RPMI8226 (cell line): ENCODE measurements at places on chromosomes 11 and 22.

DNA sequence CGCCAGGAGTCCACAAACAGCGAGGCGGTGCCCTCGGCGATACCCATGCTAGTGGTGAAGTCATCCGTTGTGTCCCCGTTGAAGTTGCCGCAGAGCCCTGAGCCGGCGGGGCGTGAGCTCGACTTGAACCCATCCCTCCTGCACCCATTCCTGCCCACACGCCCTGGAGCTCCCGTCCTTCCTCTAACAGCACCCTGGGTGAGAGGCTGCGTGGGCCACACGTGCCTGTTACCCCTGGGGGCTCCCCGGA is 8.3 kb downstream of the MUC6 start:
- no peak for DNase-seq

- no peak for DNase-seq
Measured at GRCh38 chr11:47891886-47892285, 43.7 kb upstream of the NUP160 start.

DNA sequence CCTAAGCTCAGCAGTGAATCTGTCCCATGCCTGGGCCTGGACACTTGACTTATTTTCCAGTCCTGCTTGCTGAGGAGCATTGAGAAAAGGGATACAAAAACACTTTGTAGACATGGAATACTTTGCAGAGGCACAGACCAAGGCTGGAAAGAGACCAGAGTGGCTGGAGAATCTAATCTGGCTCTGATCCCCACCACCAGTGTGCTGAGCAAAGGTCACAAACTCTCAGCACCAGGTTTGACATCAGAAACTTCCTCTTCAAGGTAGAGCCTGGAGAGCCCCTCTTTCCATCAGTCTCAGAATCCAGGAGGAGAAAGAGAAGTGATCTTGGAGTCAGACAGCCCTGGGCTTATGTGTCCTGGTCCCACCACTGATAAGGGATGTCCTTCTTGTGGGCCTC is 53.5 kb downstream of the ISX start:
- DNase-seq, result no peak

DNA sequence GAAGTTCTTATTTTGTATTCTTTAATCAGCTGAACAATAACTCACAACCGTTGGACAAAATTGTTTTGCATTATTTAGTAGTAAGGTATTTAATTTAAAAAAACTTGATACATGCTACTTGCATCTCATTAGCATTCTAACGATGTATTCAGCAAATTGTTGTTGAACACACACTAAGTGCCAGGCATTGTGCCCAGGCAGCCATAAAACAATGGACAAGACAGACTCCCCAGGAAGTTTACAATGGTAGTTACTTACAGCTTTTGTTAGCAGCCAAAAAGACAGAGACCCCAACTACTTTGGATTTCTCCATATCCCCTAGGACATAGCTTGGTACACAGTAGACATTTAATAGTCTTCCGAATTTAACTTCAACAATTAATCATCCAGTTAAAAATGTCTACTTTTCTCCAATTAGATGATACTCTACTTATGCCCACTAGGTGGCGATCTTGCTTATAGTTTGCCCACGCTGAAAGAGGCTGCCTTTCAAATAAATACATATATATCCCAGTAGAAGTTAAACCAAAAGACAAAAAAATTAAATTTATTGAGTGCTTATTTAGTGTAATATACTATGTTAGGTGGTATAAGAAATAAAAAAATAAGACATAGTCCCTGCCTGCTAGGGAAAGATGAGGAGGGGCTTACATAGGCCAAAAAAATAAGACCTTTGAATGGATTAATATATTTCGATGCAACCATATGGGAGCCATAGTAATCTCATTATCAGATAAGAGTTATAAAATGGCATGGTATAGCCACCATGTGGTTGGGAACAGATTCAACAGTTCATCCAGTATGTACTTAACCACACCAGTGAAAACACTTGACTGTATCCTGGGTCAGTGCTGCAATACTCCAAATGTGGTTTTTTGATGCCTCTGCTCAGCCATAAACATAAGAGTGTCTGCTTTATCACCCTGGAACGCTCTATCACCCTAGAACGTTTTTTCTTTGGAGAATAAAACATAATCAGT is 2.0 kb upstream of the FJX1 start:
- DNase-seq, result peak; percentile 49

DNA sequence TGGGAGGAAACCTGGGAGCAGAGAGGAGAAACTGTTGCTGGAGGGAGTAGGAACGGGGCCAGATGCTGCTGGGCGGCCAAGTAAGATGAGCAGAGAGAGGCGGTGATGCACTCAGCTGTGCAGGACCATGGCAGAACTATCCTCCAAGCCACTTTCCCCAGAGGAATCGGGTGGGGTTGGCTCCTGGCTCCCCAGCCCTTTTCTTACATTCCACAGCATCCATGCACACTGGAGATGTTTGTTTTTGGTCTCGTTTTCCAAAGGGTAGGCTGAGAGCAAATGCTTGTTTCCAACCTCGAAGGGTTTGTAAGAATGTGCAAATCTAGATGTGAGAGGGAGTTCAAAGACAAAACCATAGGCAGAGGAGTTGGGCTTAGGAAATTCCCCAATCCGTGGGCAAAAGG is 73.2 kb downstream of the DBX1 start:
- DNase-seq, result no peak

- DNase-seq, result no peak
Measured at GRCh38 chr22:29886596-29886995, 3.6 kb downstream of the MTMR3 start.

- no peak for DNase-seq
Measured at GRCh38 chr11:133381761-133382130, 150.6 kb downstream of the OPCML start.

DNA sequence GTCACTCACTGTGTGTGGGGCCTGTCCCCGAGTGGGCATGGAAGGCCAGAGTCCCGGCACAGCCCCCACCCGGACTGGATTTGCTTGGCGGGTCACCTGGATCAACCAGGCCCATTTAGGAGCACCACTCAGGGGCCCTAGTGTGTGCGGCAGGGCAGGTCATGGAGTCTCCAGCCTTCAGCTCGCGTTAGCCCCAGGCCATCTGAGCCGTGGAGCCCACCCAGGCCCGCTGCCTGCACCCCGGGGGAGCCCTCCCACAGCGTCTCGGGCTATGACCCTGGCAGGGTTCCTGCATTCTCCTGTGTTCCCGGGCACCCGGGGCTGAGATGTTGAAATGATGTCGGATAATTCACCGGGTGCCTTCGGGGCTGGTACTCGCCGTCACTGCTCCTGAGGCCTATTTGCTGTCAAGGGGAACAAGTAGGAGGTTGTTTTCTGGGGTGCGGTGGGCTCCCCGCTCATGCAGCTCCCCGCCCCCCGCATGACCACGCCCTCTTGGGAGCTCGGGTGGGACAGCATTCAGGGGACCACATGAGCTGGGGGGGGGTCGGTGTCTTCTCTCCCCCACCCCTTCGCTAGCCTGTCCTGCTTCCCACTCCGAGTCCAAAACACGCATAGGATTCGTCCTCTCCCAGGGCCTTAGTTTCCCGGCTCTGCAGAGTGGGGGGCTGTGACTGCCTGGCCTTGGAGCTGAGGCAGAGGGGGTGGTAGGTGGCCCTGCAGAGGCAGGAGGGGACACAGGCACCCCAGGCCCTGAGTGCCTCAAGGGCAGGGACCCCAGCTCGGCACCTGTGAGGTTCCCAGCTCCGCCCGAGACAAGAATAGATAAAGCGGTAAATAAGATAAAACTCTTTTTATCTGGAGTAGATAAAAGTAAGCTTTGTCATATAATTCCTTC is 77.2 kb downstream of the KCNQ1 start:
- no peak for DNase-seq

DNA sequence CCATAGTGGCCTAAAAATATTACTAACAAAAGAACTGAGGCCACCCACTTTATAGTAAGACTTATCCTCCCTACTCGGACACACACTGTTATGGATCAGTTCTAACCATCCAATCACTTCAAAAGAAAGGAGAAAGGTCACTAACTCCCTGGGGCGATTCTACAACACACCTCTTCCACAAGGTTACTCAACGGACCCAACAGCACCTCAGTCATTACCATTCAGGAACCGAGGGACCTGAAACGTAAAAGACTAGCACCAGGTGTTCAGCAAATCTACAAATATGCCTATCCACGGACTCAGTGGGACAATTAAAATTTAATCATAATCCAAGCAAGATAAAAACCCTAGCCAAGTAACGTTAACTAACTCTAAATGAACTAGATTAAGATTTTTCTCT is 1.6 kb downstream of the HNRNPUL2 start:
- peak; percentile 35 for DNase-seq

- no peak for DNase-seq
Measured at GRCh38 chr22:32686354-32686753, 115.2 kb upstream of the TIMP3 start.

DNA sequence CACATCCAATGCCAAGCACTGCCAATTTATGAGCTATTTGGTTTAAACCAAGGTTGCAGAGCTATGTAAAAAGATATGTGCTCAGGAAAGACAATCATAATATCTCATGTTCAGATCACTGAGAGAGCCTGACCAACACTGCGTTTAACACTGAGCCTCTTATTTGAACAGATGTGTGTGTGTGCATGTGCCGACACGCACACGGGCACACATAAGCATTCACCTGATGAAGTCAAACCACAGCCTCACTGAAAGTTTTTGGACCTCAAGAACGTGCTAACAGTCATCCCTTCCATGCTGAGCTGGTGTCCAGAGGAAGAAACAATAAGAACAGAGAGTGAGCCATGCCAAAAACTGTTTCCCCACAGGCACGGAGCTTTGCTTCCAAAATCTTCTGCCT is 23.4 kb downstream of the HPS4 start:
- DNase-seq, result no peak

DNA sequence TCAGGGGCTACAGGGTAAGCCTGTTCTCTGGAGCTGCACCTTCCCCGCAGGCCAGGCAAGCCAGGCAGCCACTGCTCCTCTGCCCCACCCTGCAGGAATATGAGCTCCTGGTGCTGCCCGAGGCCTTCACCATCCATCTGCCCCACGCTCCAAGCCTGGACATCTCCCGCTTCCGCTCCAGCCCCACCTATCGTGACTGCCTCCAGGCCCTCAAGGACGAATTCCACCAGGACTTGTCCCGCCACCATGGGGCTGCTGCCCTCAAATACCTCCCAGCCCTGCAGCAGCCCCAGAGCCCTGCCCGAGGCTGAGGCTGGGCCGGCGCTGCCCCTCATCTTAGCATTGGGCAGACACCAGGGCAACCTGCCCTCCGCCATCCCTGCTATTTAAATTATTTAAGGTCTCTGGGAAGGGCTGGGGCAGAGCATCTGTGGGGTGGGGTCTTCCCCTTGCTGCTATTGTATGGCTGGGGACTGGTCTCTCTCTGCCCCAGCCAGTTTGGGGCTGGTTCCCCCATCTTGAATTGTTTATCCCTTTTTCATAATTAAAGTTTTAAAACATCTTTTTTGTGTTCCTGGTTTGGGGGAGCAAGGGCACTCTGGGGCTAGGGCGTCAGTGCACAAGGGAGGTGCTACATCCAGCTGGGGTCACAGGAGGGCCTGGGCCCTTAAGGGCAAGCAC is 6.2 kb downstream of the LARGE2 start:
- DNase-seq, result no peak

DNA sequence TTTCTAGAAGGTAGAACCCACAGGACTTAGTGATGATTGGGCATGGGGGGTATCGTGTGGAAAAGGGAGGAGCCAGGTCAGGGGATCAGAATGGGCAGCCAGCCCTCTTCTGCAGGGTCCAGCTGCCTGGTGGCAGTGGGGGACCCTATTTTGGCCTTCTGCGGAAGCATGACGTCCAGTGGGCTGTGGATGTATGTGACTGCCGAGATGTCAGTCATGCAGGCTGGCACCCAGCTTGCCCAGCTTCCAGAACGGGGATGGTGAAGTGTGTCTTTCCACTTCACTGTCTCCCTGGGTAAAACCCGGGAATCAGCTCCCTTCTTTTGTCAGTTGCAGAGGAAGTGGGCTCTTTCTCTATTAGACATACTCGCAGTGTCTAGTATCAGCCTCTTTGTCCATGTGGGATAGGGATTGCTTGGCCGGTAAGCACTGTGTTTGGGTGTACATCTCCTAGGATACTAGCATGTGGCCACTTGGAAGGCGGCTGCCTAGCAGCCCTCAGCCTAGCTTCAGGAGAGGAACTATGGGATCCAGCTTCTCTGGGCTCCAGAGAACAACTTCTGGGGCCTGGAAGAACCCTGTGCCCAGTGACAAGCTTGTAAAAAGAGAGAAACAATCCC is 51.4 kb downstream of the GRIK4 start:
- DNase-seq, result no peak

- no peak for DNase-seq
Measured at GRCh38 chr11:92376680-92377079, 152.1 kb downstream of the FAT3 start.

- no peak for DNase-seq
Measured at GRCh38 chr11:102874852-102875251, at the start of gene MMP12. Gene MMP12, minus strand, starts transcription at chr11:102874982. Its CDS starts 45 bp downstream, at chr11:102874937.

DNA sequence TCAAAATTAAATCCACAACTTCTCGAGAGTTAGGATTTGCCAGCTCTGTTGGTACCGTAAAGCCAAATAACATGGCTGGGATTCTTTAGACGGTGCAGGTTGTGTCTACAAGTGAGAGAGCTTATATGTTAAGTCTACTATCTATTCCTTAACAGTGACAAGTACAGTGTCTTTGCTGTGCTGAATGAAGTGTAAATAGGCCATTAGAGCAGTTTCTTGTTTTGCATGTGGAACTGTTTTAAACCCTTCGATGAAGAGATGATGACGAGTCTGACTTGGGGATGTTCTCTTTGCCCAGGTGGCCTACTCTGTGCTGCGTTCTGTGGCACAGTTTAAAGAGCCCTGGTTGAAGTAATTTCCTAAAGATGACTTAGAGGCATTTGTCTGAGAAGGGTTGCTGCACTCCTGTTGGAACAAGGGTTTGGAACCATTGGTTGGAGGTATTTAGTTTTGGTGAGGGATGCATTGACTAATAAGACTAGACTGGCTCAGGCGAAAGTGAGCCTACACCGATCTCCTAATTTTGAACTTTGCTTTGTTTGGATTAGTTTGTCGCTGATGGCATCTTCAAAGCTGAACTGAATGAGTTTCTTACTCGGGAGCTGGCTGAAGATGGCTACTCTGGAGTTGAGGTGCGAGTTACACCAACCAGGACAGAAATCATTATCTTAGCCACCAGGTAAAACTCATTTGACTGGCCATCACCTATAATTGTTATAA is 988 bp downstream of the RPS3 start:
- DNase-seq, result peak; percentile 35

DNA sequence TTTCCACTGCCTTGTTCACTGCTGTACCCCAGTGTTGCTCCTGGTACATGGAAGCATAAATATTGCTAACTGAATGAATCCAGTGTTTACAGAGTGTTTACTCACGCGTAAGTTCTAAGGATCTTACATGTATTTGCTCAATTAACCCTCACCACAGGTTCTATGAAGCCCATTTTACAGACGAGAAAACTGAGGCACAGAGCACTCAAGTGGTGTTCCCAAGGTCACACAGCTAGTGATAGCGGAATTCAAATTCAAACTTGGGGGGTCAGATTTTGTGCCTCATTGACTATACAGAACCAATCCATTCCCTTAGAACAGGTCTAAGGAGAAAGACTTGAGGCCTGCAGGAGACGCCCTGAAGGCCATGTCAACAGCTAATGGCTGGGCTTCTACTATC is 72.3 kb downstream of the PLEKHA7 start:
- no peak for DNase-seq

DNA sequence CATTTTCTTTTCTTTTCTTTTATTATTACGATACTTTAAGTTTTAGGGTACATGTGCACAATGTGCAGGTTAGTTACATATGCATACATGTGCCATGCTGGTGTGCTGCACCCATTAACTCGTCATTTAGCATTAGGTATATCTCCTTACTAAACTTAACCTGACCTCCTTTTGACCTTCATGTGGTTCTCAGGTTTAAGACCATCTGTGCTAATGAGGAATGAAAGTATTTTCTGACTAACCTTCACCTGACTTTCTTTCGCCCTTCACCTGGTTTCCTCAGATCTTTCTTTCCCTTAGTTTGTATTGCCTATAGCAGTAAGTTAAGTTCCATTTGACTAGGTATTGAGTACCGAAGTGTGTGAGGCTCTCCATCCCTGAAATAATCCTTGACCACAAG is 6.5 kb downstream of the EXPH5 start:
- DNase-seq, result no peak
